GM06990 (cell line): ENCODE measurements at places on chromosomes 7 and 10.

DNA sequence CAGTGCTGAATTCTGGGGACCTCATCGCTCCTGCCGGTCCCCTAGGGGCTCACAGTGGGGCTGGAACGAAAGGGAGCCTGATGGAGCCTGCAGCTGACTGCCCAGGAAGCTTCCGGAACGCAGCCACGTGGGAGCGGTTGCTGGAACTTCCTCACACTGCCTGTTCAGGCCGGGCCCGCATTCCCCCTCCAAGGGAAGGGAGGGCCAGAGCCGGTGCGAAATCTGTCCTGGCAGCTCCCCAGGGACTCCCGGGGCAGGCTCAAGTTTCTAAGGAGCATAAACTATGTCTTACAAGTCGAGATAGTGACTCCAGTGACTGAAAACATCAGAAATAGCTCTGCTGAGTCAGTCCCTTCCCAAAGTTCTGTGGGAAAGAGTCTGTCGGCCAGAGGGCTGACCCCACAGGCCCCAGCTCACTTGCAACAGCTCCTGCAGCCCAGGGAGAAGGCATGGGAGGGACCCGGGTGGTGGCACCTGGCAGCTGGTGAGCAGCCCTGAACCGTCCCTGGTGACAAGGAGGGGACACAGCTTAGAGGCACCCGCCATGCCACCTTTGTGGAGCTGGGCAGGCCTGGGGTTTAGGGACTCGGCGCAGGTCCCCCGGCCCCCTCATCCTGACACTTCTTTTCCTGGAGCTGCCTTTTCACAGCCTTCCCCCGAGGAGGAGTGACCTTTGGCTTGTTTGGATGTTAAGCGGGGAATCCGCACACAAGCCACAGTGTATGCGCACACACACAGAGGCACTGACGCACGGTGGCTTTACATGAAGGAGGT, 47.6 kb downstream of the PDGFA start:
- DNase-seq, result no peak

DNA sequence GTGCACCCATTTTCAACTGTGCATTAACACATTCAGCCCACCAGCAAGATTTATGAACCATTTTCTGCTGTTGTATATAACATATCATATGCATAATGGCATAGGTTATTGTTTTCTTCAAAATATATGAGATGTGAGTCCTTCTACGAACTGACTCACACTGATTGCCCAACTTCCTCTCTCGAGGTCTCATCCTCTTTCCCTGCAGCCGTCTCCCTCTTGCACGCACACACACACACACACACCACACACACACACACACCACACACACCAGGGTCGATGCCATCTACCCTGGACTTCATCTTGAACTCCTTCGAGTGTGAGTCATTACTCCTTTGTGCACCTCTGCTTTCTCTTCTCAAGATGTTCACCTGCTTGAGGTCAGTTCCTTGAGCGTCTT, 36.7 kb downstream of the EGFR start:
- no peak for DNase-seq

DNA sequence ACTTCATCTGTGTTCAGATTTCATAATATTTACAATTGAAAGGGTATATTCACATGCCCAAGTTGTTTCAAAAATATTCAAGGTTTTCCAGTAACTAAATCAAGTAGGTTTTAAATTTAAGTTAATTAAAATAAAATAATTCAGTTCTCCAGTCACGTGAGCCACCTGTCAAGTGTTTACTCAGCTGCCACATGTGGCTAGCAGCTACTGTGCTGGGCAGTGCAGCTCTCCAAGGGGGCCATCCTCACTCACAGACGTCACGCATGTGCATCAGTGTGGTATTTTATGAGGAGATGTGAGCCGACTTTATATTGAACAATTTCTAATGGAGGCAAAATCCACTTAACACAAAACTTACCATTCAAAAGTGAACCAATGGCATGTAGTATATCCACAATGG, 69.7 kb upstream of the CAMK2B start:
- DNase-seq, result no peak

DNA sequence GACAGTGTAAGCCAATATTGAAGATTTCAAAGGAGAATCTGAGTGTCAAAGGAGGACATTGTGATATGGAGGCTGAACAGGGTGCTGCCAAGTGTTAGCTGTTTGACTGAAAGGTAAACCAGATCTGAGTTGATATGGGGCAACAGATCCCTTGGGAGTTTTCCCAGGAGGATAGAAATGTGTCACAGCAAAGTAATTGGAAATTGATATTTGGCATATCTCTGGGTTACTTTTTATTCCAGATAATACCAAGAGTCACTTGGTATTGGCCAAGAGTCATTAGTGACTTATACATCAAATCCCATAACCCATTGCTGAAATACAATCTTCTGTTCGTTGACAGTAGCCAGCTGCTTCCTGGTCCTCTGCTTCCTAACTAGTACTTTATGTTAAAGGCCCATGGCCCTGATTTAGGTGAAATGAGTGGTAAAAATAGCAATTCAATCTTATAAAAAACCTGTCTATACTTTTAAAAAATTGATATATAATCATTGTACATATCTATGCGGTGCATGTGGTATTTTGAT, 922.9 kb downstream of the LRMDA start:
- DNase-seq, result no peak

DNA sequence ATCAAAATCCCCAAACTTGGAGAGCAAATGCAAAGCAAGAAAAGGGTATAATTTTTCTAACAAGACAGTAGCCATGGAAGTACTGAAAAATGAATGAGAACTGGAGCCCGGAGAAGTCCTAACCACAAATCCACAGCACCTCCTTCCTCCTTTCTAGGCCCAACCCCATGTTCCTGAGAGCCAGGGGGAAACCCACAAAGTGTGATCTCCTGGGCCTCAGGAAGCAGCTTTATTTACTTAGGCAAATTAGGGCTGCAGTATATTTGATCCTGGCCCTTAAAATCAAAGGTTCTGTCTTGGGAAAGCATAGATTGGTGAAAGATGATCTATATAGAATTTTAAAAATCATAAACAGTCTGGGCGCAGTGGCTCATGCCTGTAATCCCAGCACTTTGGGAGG, 103.0 kb downstream of the DOCK4 start:
- no peak for DNase-seq

DNA sequence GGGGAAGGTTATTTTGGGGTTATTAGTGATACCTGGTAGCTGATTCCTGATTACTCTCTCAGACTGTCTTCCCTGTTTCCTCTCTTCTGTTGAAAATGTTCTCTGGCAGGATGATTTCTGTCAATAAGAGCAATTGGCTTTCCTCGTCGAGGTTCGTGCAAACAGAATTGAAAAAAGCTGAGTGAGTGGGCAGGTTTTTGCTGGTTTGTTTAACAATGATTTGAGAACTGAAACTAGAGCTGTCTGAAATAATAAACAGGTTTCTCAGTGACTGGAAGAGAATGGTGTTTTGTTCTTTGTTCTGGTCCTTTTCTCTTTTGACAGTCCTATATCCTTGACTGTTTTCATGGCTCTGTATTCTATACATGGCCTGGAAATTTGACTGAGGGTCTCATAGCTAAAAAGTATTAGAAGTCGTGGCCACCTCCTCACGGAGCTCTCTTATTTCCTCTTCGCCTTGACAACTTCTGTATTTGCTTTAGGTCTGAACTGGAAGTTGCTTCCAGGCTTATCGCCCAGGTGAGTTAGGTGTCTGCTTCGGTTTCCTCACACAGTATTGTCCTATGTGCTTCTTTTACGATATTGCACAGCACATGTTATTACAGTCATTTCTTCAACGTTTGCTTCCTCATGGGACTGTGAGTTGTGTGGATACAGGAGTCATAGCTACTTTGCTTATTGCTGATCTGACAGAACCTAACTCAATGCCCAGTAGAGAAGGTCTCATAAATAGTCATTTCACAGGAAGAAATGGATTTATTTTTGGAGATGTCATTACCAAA, 403.6 kb downstream of the NRG3 start:
- no peak for DNase-seq

DNA sequence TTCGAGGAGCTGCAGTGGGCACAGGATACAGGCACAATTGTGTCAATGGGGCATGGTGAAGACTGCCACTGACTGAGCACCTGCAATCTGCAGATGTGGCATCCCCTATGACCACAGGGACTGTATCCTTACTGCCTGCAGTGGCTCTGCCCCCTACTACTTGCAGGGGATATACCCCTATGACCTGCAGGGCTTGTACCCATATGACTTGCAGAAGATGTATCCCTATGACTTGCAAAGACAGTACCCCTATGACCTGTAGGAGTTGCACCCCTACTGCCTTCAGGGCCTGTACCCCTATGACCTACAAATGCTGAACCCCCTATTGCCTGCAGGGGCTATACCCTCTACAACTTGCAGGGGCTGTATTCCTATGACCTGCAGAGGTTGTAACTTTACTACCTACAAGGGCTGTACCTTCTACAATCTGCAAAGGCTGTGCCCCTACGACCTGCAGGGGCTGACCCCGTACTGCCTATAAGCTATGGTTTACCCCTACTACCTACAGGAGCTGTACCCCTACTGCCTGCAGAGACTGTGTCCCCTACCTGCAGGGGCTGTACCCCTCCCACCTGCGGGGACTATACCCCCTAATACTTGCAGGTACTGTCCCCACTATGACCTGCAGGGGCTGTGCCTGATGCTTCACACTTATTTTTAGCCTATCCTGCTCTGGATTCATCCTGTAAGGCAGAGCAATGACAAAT, 65.9 kb upstream of the ADAM12 start:
- no peak for DNase-seq

- DNase-seq, result no peak
These were observed 33.4 kb upstream of the AFAP1L2 start for GRCh38 chr10:114437473-114438292.

DNA sequence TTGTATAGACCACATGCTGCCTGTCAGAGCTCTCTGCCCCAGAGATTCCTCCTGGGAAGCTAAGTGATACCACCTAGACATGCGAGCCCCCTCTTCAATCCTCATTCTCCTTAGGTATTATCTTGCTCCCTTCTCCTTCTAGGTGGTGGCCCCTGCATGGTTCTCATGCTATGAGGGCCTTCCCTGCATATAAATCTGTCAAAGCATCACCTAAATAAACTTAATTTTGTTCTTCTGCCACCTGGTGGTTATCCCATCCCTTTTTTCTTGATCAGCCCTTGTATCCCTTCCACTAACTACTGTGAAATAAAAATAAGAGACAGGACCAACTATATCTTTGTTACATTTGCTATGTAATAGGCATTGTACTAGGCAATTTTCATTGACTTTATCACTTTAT, 242.1 kb downstream of the CDC14C start:
- no peak for DNase-seq

DNA sequence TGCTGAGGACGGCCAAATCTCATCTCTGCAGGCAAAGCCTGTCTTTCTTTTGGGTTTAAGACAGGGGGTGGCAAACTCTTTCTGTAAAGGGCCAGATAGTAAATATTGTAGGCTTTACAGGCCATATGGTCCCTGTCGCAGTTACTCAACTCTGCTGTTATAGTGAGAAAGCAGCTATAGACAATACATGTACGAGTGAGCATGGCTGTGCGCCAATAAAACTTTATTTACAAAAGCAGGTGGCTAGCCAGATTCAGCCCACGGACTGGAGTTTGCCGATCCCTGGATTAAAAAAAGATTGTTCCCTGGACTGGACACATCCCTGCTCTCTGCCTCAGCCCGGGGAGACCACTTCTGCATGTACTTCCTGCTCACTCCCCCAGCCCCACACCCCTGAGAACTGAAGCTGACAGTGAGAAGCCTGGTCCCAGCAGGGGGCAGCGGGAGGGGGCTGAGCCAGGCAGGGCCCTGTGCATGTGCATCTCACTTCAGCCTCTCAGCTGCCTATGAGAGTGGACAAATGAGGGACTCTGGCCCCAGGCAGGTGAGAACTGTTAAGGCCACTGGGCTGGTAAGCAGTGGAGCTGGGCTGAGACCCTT, 392.4 kb downstream of the PLXNA4 start:
- no peak for DNase-seq
